ENCODE measurements at places on chromosomes 12 and 14. TPM values are rescaled to one million over a fixed set of nuclear protein-coding genes. Genes with fewer than 3 reads are reported as not detected.

DNA sequence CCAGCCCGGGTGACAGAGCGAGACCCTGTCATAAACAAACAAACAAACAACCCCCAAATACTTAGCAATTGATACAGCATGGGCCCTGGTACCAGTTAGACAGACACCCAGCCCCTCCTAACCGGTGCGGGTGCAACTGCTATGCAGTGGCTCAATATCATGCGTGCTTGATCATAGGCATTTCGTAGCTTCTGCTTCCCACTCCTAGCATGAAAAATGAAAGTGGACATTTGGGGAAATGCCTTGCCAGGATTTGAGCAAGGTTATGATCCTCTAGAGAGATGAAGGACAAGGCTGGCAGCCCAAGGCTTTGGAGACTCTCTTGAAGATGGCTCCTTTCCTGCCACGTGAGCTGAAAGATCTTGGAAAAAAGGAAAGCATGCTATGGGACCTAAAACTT, 13.7 kb downstream of the FGF6 start:
- H3K4me1 ChIP-seq, result no peaks in the 10 kb centered on the region
- H3K4me3 ChIP-seq, result no peak overlapping the region
- no peaks in the 10 kb centered on the region for H3K27me3 ChIP-seq
- no peak overlapping the region for H3K27ac ChIP-seq
- no peaks in the 10 kb centered on the region for H3K36me3 ChIP-seq

DNA sequence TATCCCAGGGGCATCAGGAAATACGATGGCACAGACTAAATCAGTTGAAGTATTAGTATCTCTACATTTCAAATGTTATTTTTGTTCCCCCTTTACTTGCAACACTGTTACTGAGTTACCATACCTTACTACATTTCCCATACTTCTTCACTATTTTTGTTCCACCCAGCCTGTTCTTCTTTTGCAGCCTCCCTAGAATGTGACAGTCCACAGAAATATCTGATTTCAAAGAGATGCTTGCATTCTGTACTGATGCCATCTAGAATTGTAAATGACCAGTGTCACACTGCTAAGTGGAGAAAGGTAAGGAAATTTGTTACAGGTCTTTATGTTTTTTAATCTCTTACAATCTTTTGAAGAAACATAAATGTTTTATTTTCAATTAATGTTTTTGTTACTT, 279.9 kb downstream of the CCER1 start:
- DNase-seq, result no peak
- no peak overlapping the region for H3K4me3 ChIP-seq
- H3K27me3 ChIP-seq, result no peaks in the 10 kb centered on the region
- H3K4me1 ChIP-seq, result peaks cover 4% of the 10 kb centered on the region
- no peak overlapping the region for H3K27ac ChIP-seq

GRCh38 chr12:3725388-3726115, 27.4 kb downstream of the CRACR2A start:
- H3K27me3 ChIP-seq, result no peaks in the 10 kb centered on the region
- no peaks in the 10 kb centered on the region for H3K4me1 ChIP-seq
- DNase-seq, result no peak
- H3K27ac ChIP-seq, result no peak overlapping the region
- H3K4me3 ChIP-seq, result no peak overlapping the region
- H3K36me3 ChIP-seq, result no peaks in the 10 kb centered on the region

DNA sequence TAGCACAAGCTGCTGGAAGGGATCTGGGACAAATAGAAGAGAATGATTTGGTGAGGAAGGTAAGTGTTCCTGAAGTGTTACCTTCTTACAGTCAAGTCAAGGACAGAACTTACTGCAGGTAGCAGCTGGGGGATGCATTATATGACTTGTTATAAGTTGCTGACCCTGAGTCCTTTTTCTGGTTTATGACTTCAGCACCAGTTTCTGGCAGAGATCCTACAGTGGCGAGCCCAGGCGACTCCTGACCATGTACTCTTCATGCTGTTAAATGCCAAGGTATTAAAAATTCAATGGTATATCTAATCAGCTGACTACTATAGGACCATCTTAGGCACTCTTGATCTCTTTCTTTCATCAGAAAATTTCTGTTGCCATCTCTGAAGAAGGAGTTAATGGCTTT, 45.1 kb upstream of the ATF1 start:
- no peaks in the 10 kb centered on the region for H3K4me1 ChIP-seq
- no peaks in the 10 kb centered on the region for H3K27me3 ChIP-seq
- peaks cover 20% of the 10 kb centered on the region for H3K36me3 ChIP-seq

DNA sequence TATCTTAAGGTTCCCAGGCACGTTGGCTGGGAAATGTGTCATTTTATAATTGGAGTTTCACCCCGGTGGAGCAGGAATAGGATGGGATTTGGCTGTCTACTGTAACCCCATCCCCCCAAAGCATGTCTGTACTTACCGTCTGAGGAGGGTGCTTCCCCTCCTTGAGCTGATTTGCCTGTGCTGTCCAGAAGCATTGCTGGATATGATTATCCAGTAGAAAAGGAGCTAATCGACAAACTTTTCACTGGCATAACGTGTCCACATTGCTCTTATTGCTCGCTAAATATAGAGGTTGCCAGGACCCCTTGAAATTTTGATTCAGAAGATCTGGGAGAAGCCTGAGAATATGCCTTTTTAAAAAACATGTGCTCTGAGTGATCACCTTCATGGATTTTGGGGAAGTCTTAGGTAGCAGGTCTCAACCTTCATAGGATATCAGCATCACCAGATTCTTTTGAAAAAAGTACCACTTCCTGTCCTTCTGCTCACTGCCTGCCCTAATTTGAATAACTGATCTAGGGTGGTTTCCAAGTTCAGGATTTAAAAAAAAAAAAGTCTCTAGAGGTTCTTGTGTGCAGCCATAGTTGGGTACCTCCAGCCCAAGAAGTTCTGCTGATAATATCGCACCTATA, 80.4 kb upstream of the KCNA1 start:
- no peaks in the 10 kb centered on the region for H3K36me3 ChIP-seq
- H3K27me3 ChIP-seq, result no peaks in the 10 kb centered on the region
- H3K4me3 ChIP-seq, result no peak overlapping the region

GRCh38 chr12:112627851-112628250, 163.7 kb upstream of the RPH3A start:
- H3K4me3 ChIP-seq, result no peak overlapping the region
- H3K27ac ChIP-seq, result no peak overlapping the region
- H3K27me3 ChIP-seq, result no peaks in the 10 kb centered on the region
- H3K36me3 ChIP-seq, result no peaks in the 10 kb centered on the region
- DNase-seq, result no peak
- no peaks in the 10 kb centered on the region for H3K4me1 ChIP-seq

GRCh38 chr12:72790273-72790672, 518.1 kb downstream of the TRHDE start:
- no peak overlapping the region for H3K4me3 ChIP-seq
- H3K27me3 ChIP-seq, result no peaks in the 10 kb centered on the region
- DNase-seq, result no peak
- H3K36me3 ChIP-seq, result no peaks in the 10 kb centered on the region

GRCh38 chr14:76931631-76932402, 96.7 kb downstream of the IRF2BPL start:
- no peaks in the 10 kb centered on the region for H3K27me3 ChIP-seq
- H3K4me1 ChIP-seq, result peaks cover 27% of the 10 kb centered on the region
- no peaks in the 10 kb centered on the region for H3K36me3 ChIP-seq
- no peak overlapping the region for H3K27ac ChIP-seq
- no peak overlapping the region for H3K4me3 ChIP-seq

GRCh38 chr14:38512236-38512635, 256.3 kb upstream of the CLEC14A start:
- H3K27me3 ChIP-seq, result no peaks in the 10 kb centered on the region
- no peak overlapping the region for H3K27ac ChIP-seq
- DNase-seq, result no peak

DNA sequence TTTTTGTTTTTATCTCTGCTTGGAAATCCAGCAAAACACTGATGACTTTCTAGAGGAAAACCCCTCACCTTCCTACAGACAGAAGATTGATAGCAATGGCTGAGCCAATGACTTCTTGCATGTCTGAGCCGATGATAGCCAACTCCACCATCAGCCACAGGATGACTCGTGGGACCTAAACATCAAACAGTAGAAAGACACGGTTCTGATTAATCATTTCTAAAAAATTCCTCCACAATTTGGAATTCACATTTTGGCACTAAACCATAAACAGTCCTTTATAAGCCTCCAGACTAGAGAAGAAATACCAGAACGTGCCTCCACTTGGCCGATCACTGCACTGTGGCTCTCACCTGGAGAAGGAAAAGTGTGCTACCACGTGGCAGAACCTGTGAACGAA, 25.9 kb downstream of the SLC11A2 start:
- no peaks in the 10 kb centered on the region for H3K27me3 ChIP-seq
- no peak overlapping the region for H3K4me3 ChIP-seq
- H3K36me3 ChIP-seq, result peaks cover 16% of the 10 kb centered on the region

DNA sequence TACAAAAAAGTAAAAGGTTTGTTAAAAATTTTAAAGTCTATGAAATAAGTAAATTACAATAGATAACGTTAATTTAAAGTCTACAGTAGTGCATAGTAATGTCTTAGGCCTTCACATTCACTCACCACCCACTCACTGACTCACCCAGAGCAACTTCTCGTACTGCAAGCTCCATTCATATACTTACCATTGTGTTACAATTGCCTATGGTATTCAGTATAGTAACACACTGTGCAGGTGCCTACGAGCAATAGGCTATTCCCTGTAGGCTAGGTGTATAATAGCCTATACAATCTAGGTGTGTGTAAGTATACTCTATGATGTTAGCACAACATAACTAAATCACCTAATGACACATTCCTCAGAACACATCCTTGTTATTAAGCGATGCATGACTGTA, 435.3 kb upstream of the TMTC1 start:
- no peaks in the 10 kb centered on the region for H3K4me1 ChIP-seq
- H3K36me3 ChIP-seq, result no peaks in the 10 kb centered on the region

GRCh38 chr12:20423557-20423956, 55.2 kb downstream of the PDE3A start:
- no peaks in the 10 kb centered on the region for H3K4me1 ChIP-seq
- H3K36me3 ChIP-seq, result no peaks in the 10 kb centered on the region
- no peak for DNase-seq
- H3K4me3 ChIP-seq, result no peak overlapping the region
- no peak overlapping the region for H3K27ac ChIP-seq
- no peaks in the 10 kb centered on the region for H3K27me3 ChIP-seq

DNA sequence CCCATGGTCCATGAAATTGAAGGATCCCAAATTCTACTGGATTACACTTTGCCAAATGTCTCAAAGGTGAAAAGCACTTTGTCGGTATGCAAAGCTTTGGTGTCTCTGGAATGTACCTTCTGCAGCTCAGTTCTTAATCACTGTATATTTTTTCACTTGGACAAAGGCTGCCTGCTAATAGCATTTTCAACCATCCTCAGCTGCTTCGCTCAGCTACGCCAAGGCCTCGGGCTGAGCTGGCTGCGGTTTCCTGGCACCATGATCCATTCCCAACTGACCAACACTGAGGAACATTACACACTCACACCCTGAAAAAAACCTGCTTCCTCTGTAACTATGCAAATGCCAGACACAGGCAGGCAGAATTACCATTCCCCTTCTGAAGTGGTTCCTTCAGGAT, 335.2 kb downstream of the DPF3 start:
- H3K4me3 ChIP-seq, result no peak overlapping the region
- H3K27me3 ChIP-seq, result no peaks in the 10 kb centered on the region
- peaks cover 3% of the 10 kb centered on the region for H3K4me1 ChIP-seq
- no peaks in the 10 kb centered on the region for H3K36me3 ChIP-seq

DNA sequence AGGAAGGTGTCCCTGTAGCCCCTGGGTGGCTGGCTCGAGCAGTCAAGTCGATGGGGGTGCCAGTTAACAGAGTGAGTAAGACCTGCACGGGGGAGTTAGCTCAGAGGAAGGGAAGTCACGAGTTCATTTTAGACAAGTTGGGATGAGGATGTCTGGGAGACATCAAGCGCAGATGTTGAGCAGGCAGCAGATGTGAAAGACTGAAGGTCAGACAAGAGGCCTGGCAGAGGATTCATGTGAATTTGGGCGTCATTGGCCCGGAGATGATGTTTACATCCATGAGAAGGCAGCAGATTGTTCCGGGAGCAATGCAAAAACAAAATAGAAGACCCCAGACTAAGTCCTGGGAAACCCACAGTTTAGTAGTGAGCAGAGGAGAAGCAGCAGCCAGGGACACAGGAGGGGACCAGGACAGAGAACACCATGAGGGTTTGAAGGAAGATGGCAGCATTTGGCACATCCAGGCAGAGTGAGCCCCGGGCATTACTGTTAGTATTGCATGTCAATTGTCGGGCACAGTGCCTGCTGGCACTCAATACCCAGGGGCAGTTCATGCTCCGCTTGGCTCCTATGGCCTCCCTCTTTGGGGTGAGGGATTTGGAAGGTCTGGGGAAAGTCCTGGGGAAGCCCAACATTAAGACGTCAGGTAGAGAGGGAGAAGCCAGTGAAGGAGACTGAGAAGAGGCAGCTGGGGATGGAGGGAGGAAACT, 15.1 kb downstream of the LTBP2 start:
- H3K4me3 ChIP-seq, result no peak overlapping the region
- no peaks in the 10 kb centered on the region for H3K27me3 ChIP-seq
- DNase-seq, result no peak
- H3K36me3 ChIP-seq, result no peaks in the 10 kb centered on the region

DNA sequence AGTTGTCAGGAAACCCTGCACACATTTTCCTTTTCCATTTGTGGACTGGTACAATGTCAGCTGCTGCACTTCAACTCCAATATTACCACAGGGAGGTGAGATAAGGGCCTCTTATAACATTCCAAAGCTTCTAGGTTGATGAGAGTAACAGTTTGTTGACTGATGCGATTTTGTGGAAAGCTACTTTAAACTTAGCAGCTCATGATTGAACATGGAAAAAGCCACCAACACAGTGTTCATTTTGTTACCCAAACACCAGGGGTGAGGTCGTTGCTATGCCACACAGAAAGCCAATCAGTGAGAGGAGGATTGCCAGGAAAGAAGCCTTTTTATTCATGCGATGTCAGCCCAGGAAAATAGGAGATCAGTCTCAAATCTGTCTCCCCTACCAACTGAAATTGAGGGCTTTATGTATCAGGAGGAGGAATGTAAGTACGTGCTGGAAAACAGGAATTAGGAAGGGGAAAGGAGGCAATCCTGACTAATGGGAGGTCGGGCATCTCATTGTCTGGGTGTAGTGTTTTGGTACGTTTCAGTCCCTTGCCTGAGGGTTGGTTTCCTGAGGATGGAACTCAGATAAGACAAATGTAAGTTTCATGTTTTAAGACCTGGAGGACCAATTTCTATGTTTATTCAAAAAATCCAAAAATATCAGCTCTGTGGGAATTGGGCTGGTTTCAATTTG, 92.7 kb upstream of the PLEKHA5 start:
- no peaks in the 10 kb centered on the region for H3K4me1 ChIP-seq
- H3K27me3 ChIP-seq, result no peaks in the 10 kb centered on the region
- H3K4me3 ChIP-seq, result no peak overlapping the region
- H3K36me3 ChIP-seq, result no peaks in the 10 kb centered on the region
- DNase-seq, result no peak

DNA sequence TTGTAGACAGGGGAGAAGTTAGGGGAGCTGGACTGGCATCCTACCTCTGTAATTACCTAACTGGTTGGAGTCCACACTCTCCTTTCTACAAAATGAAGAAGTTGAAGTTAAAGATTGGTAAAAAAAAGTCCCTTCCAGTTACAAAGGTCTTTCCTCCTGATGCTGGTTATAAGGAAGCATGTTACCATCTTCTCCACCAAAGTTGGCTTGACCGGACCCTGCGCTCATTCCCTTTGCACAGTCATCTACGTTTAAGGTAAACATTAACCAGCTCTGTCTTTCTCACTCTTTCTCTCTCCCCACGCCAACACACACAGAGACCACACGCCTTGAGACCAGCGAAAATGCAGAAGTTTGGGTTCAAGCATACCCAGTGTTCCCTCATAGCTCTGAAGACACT, 11.9 kb downstream of the FBLN5 start:
- no peak overlapping the region for H3K4me3 ChIP-seq
- no peaks in the 10 kb centered on the region for H3K36me3 ChIP-seq
- no peaks in the 10 kb centered on the region for H3K4me1 ChIP-seq
- DNase-seq, result no peak
- no peaks in the 10 kb centered on the region for H3K27me3 ChIP-seq

SCNN1A gene
- total RNA-seq, result 117 TPM

OAS2 gene
- 35.6 TPM for total RNA-seq

RIPK3 gene
- 13.2 TPM for total RNA-seq

HHIPL1 gene
- total RNA-seq, result 0.22 TPM

TMEM132D gene
- not detected for total RNA-seq

All from esophagus squamous epithelium (tissue), 5 donors.